ENCODE measurements at places on chromosomes 1 and 21.

GRCh38 chr1:12143631-12144155 lies 23.1 kb upstream of the TNFRSF1B start:
- peak; percentile 100 for DNase-seq

GRCh38 chr1:34808051-34808810 lies 15.4 kb downstream of the GJA4 start:
- DNase-seq = no peak

GRCh38 chr21:20998456-20998789 lies 214 bp downstream of the NCAM2 start:
- DNase-seq = no peak

DNA sequence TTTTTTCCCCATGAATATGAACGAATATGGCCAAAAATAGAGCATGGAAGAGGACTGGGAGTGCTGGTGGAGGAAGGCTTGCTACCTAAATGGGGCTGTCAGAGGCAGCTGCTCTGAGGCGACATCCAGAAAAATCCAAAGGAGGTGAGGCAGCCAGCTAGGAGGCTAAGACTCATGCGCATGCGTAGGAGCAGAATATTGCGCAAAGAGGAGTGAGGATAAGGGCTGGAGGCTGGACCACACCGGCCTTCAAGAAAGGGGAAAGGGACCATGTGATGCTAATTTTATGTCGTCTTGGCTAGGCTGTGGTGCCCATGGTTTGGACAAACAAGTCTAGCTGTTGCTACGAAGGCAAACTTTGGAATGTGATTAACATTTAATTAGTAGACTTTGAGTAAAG lies 30.5 kb downstream of the HEYL start:
- DNase-seq = no peak

DNA sequence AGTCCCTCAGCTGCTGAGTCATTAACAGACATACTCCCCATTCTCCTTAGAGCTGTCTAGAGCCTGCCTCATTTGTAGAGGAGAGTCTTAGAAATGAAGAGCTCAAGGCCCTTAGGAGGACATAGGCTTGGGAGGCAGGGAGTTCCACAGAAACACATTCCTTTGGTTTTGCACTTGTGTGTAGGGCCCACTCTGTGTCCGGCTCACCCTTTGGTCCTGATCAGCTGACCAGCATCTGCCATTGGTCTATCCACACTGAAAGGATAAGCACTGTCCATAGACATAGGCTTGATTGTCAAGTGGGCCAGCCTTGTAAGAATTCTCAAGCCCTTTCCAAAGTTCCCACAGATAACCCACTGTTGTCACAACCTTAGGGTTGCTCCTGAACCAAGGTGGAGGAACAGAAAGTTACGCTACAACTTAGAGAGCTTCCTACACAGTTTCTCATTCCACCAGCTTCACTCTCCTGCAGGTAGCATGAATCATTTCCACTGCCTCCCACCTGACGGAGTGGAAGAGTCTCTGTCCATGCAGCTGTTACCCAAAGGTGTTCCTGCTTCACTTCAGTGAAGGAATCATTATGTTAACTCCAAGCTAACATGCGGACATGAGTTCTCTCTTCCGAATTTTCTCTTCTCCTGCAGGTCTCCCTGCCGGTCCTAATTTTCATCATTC lies 96.1 kb downstream of the TNFSF18 start:
- no peak for DNase-seq

GRCh38 chr1:94686882-94687281 lies 133.3 kb upstream of the SLC44A3 start:
- DNase-seq = no peak
